ENCODE measurements at places on chromosomes 12 and 14. TPM values are rescaled to one million over a fixed set of nuclear protein-coding genes. Genes with fewer than 3 reads are reported as not detected.

The NAV3 gene
- 5.0 TPM for total RNA-seq

The CCDC38 gene
- not detected for total RNA-seq

The ALDH1L2 gene
- total RNA-seq: 7.2 TPM

The MLH3 gene
- total RNA-seq: 19.1 TPM

The CLEC2A gene
- 3.7 TPM for total RNA-seq

The STAT6 gene
- 32.9 TPM for total RNA-seq

The LPAR5 gene
- total RNA-seq: 0.22 TPM

The PAWR gene
- 338 TPM for total RNA-seq

The KRT82 gene
- total RNA-seq: not detected

The RNASE9 gene
- total RNA-seq: not detected

The GZMH gene
- not detected for total RNA-seq

The FGF23 gene
- total RNA-seq: 0.42 TPM

The FGD4 gene
- total RNA-seq: 48.2 TPM

The SLC25A21 gene
- 6.9 TPM for total RNA-seq

The RTN1 gene
- total RNA-seq: 2.8 TPM

The KRT85 gene
- total RNA-seq: not detected

The CGRRF1 gene
- total RNA-seq: 17.8 TPM

The KCNA5 gene
- 0.11 TPM for total RNA-seq

The MYF5 gene
- not detected for total RNA-seq

The DMAC2L gene
- 20.3 TPM for total RNA-seq

The RERG gene
- total RNA-seq: 0.55 TPM

The POC1B gene
- total RNA-seq: 13.3 TPM

The ACOT6 gene
- not detected for total RNA-seq

The RCOR1 gene
- 23.1 TPM for total RNA-seq

The CACNA2D4 gene
- total RNA-seq: not detected

The DPPA3 gene
- total RNA-seq: 1.2 TPM

The CD69 gene
- total RNA-seq: not detected

The DTX1 gene
- total RNA-seq: 8.6 TPM

The PLEKHD1 gene
- total RNA-seq: 0.48 TPM

The CAPZA3 gene
- total RNA-seq: not detected

The CIT gene
- 60.9 TPM for total RNA-seq

The GPR137C gene
- 4.3 TPM for total RNA-seq

The NANOG gene
- total RNA-seq: 229 TPM

The REM2 gene
- total RNA-seq: 1.1 TPM

The RNASE4 gene
- total RNA-seq: 0.38 TPM

The CCDC196 gene
- total RNA-seq: not detected

The IGF1 gene
- not detected for total RNA-seq

The TESPA1 gene
- not detected for total RNA-seq

The TAC3 gene
- 9.7 TPM for total RNA-seq

The CLEC4A gene
- total RNA-seq: not detected

The IL26 gene
- total RNA-seq: not detected

The PTPRB gene
- 1.1 TPM for total RNA-seq

The CFAP54 gene
- total RNA-seq: 0.17 TPM

The CCDC177 gene
- total RNA-seq: 2.9 TPM

The SMIM41 gene
- 0.31 TPM for total RNA-seq

The KRAS gene
- total RNA-seq: 62.9 TPM

The SPIC gene
- not detected for total RNA-seq

The OR6C70 gene
- total RNA-seq: not detected

The TAS2R43 gene
- not detected for total RNA-seq

The PMEL gene
- 128 TPM for total RNA-seq

The NPAS3 gene
- total RNA-seq: 0.60 TPM

The FAM186B gene
- 0.21 TPM for total RNA-seq

The SLC5A8 gene
- total RNA-seq: 0.11 TPM

The LTBR gene
- total RNA-seq: 6.3 TPM

The LIN7A gene
- 17.8 TPM for total RNA-seq

The TEX22 gene
- 0.82 TPM for total RNA-seq

The IKZF4 gene
- total RNA-seq: 12.5 TPM

The NKX2-1 gene
- total RNA-seq: not detected

The CPNE8 gene
- total RNA-seq: 7.4 TPM

Data from H1 (cell line).